GM19239 (cell line): ENCODE measurements at places on chromosomes 3 and 15.

GRCh38 chr3:31709005-31709404 is 176.3 kb downstream of the STT3B start:
- DNase-seq = no peak

- DNase-seq = no peak
Measured at GRCh38 chr3:64890006-64890405, 202.2 kb upstream of the ADAMTS9 start.

DNA sequence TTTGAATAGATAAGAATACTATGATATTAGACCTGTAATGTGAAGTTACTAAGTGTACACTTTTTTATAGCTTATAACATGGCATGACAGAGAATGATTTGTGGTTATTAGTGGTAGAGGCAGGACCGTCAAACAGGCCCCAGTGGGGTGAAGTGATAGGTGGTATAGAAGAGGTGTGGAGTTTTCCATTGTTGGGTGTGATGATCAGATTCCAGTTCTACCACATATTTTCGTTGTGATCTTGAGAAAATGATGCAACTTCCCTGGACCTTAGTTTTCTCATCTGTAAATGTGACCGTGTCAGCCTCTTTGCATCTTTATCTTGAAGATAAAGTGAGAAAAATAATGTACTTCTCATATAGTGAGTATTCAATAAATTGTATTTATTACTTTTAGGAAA is 30.3 kb upstream of the UTS2B start:
- DNase-seq = no peak

- DNase-seq = no peak
Measured at GRCh38 chr3:124832782-124833709, 54.1 kb downstream of the ITGB5 start.

GRCh38 chr3:23811919-23812318 is 6.2 kb downstream of the UBE2E1 start:
- DNase-seq = no peak

DNA sequence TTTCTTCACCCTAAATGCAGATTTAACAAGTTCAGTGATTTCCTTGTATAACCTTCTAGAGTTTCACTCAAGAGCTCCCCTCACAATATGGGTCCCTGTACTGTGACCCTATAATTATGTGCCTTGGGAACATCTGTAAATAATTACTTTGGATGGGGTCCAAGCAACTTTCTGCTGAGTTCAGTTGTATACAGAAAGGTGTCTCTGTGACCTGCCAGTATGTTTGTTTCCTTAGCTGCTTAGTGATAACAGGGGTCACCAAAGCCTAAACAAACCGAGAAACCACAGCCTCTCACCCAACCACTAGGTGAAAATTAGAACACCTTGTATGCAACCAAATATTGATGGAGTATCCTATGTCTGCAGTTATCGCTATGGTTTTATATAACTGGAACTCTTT is 29.8 kb upstream of the SLC25A36 start:
- DNase-seq = no peak

DNA sequence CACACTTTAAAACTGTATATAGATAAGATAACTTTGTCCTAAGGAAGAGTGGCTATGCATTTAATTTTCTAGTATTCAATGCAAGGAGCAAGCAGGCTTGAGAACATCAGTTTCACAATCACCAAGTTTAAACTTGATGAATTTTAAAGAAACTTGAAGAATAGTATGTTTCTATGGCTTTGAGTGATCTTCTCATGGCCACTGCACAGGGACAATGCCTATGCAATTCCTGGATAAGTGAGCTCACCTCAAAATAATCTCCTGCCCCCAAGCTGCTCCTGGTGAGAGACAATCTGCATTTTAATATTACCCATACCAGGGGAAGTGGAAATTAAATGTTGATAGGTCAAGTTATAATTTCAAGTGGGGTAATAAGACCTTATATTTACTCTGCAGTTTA is 376.6 kb upstream of the CBLB start:
- no peak for DNase-seq
